ENCODE measurements at places on chromosomes 13 and 19.

GRCh38 chr13:109998684-109999533, 212.5 kb upstream of the IRS2 start:
- peak; percentile 97 for DNase-seq

DNA sequence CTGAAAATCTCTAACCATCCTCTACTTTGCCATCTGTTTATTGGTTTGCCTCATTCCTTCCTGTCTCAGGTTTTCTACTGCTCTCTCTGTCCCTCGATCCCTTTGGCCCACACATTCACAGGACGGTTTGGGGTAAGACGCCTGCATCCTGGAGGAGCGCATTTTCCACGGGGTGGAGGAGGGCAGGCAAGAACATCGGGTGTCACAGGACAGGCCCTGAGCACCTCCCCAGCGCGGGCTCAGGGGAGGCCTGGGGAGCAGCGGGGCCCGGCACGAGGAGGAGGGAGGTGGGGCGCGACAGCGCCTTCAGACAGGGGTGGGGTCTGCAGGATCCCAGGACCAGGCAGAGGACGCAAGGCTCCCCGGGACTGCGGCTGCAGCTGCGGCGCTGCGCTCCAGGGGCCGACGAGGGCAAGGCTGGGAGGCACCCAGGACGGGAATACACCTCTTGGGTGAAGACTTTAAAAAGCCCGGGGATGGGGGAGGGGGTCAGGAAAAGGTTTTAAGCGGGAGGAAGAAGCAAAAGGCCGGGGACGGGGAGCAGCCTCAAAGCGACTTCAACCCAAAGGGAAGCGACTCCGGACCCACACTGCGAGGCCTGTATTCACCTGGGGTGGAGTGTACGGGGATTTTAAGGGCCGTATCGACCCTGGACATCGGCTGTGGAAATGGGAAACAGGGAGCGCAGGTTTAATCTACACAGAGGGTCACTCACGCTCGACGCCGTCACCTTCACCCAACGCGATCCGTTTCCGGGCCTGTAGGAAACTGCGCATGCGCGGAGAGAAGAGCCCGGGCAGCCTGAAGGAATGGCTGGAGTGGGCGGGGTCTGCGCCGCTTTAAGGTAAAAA, at the start of gene ZNF415:
Gene ZNF415 (minus strand): TSS at position 770 of the 851 bp plus-strand sequence. CDS start 10,234 bp downstream, outside the sequence.
- DNase-seq = no peak

DNA sequence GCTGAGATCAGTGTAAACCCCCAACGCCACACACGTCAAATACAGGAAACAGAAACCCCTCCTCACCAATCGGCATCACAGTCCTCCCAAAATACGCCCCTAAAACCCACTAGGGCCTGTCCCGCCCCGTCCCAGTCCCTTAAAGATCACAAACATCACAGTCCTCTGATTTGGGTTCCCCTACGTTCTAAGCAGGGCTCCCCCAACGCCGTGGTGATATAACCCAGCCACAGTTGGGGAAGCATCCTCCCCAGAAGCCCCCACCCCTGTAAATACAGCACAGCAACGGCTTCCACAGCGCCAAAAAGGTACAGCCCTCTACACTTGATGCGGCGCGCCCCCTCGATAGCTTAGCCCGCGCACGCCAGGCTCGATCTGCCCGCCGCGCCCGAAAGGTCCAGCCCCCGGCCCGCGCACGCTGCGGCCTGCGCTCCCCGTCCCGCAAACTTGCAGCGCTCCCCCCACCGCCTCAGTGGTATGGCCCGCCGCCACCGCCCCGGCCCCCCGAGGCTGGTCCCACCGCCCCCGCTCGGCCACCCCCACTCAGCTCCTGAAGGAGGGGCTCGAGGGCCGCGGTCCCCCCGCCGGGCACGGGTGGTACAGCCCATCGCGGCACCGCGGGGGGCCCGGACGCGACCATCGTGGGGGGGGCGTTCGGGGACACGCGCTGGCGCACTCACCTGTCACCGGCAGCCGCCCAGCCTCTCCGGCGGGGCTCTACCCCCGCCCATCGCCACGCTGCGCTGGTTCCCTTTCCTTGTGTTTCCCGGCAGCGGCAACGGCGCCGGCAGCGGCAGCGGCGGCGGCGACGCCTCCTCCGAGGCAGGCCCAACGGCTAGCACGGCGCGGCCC, at the start of gene AKT2:
Gene AKT2 (minus strand): TSS at position 845 of the 852 bp plus-strand sequence. CDS start 20,078 bp downstream, outside the sequence.
- no peak for DNase-seq

GRCh38 chr19:24059563-24060295, 27.3 kb upstream of the ZNF254 start:
- no peak for DNase-seq

DNA sequence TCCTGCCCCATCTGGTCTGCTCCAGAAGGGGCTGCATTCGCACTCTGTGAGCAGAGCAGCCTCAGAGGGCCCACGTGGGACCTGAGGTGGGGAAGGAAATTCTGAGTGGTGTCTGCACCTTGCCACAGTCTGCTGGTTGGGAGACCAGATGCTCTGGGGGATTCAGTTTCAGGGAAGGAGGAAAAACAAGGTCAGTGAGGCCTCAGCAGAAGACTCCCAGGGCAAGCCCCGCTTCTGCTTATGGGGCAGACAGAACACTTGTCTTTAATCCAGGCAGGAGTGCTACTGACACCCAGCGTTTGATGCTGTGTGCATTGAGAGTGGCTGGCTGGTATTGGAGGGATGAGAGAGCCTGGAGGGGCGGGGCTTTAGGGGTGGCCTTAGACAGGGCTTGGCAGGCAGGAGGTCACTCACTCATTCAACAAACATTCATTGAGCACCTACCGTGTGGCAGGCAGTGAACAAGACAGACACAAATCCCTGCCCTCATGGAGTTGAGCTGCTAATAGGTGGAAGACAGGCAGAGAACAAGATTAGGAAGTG, 4.9 kb upstream of the CLEC17A start:
- DNase-seq = no peak

DNA sequence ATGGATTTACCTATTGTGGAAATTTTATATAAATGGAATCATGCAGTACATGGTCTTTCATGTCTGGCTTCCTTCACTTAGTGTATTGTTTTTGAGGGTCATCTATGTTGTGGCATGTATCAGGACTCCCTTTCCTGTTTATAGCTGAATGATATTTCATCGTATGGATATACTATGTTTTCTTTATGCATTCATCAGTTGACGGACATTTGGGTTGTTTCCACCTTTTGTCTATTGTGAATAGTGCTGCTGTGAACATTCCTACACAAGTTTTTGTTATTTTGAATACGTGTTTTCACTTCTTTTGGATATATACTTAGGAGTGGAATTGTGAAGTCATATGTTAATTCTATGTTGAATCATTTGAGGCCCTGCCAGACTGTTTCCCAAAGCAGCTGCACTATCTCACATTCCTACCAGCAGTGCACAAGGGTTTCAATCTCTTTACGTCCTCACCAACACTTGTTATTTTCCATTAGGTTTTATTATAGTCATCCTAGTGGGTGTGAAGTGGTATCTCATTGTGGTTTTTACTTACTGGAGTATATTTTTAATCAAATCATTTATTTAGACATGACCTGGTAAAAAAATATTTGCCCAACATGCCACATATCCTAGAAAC, 262.7 kb downstream of the DLEU7 start:
- no peak for DNase-seq

DNA sequence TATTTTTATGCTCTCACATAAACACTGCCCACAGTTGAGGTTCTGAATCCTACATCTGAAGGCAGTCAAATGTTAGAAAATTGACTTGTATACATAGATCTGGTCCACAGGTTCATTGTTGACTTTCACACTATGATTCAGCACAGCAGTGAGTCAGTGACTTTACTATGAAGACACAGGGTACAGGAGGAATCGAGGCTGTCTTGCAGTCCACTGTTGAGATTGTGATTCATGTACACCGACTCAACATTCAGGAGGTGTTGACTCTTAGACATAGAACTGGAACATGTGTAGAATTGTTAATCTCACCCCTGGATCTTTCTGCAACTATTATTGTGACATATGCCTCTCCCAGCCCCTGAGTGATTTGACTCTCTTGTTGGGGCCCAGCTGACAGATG, 74.3 kb upstream of the ZNF43 start:
- no peak for DNase-seq

DNA sequence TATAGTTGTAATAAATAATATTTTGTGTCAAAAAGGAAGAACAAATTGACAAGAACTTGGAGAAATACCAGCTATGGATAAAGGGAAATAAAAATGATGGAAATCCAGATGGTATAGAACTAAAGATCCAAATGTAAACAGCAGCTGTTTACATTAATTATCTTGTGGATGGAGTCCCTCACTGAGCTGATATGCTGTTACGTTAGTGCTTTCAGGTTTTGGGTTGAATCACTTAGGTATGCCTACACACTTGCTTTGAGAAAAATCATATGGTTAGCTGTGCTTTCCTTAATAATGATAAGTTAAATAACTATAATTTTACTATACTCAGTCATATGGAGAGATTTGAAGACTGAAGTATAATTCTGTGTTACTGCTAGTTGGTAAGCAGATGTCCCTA, 27.7 kb downstream of the WASF3 start:
- no peak for DNase-seq

GRCh38 chr19:48780631-48781391, 25.5 kb downstream of the FGF21 start:
- peak; percentile 92 for DNase-seq

GRCh38 chr19:47156861-47157430, 26.3 kb downstream of the SAE1 start:
- DNase-seq = no peak

DNA sequence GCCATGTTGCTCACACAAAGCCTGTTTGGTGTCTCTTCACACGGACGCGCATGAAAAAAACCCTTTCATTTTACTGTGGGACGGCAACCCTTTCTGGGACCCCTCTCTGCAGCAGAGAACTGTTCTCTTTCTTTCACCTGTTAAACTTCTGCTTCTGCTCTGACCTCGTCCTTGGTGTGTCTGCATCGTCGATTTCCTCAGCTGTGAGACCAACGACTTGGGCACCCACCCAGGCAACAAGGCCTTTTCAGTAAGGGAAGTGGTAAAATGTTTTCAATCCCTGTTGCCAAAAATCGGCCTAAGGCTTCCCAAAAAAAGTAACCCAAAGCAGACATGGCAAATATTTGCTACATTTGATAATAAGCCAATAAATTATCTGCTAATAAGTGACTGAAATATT, 515.3 kb downstream of the IRS2 start:
- DNase-seq = peak; percentile 53
